ELR (cell line): ENCODE measurements at places on chromosomes 5 and 9.

DNA sequence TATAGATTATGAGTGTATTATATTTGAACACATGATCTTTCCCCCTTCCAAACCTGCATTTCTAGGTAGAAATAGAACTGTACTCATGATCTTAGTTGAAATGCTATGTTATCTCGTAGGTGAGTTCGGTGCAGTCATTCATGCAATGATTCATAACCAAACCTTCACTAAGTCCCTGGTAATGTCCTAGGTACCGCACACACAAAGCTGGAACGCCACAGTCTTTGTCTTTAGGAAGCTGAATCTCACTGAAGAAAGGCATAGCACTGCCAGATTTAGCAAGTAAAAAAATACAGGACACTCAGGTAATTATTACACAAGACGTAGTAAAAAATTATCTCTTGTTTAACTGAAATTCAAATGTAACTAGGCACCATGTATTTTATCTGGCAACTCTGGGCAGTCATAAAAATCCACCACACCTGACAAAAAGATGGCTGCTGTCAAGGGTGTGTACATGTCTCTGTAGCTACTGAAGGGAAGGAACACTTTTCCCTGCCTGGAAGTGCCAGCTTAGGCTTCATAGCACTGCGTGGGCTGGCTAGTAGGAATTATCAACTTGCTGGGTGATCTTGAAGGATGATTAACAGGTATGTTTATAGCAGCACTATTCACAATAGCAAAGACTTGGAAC lies 28.0 kb upstream of the TXN start:
- no peak for DNase-seq

DNA sequence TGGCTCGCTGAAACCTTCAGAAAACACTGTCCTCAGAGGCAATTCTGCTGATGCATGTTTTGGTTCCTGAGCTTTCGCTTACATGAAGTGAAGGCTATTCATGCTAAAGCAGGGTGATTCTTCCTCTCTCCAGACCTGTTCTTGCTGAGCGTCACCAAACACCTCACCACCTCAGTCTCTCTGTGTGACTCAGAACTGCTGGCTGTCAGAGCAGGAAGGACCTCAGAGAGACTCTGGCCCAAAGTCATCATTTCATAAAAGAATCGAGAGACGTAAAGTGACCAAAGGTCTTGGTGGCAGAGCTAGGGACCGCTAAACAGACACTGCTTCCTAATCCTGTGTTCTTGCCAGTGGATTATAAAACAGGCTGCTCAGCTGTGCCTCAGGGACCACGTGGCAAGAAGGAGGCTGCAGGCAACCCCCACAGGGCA lies 73.8 kb downstream of the LHFPL2 start:
- peak; percentile 63 for DNase-seq

DNA sequence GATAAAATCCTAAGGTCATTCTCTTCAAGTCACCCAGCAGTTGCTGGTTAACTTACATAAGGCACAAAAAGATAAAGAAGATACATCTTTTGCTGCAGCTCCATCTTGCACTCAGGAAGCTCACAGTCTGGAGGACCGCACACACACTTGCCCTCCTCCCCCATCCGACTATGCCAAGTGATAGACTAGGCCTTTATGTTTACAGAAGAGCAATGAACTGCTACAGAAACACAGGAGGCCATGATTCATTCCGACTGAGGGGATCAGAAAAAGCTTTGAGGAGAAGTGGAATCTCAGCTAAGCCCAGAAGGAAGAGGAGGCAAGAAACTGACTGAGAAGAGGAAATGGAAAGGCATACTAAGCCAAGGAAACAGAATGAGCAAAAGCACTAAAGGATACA lies 17.4 kb downstream of the NRG2 start:
- no peak for DNase-seq

DNA sequence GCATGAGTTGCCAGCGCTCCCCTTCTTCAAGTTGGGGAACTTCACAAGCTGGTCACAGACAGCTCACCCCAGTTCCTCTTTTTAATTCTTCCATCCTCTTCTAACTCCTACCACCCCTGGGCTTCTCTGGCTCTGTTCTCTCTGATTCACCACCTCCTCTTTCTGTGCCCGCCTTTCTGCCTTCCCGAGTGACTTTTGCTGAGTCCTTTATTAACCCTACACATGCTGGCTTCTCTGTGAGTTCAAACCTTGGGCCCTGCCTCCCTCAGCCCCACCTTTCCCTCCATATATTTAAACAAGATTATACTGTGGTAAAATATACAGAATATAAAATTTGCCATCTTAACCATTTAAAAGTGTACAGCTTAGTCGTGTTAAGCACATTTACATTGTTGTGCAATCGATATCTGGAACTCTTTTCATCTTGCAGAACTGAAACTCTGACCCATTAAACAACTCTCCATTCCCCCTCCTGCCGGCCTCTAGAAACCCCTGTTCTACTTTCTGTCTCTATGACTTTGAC lies 32.0 kb downstream of the SLC46A2 start:
- DNase-seq = peak; percentile 35

- peak; percentile 54 for DNase-seq
These were observed at the start of gene VCAN for GRCh38 chr5:83471405-83472212. TSS of gene VCAN (plus strand) at chr5:83471744. CDS start at chr5:83483519, 11,775 bp downstream.

GRCh38 chr9:30507166-30507565 lies 1877.3 kb upstream of the ACO1 start:
- no peak for DNase-seq

DNA sequence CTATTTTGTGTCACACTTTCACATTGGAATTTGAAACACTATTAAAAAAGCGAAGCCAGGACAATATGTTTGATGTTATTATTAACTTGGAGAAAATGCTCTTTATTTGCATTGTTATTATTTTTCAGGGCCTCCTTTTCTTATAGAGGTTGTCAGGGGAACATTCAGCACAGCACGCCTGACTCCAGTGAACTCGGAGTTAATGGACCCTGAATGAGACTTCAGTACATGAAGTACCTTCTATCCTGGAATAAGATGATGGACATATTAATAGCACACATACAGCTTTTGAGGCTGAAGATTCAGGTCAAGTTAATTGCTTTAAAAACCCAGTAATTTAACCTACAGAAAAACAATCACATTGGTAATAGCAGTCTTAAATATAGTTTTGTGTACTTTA lies 652.9 kb downstream of the SEMA5A start:
- no peak for DNase-seq

- peak; percentile 51 for DNase-seq
These were observed 59.1 kb downstream of the TLR4 start for GRCh38 chr9:117763314-117763713.

GRCh38 chr9:79007701-79008483 lies 563.9 kb upstream of the TLE4 start:
- no peak for DNase-seq

GRCh38 chr9:111178331-111179055 lies 140.2 kb upstream of the LPAR1 start:
- peak; percentile 60 for DNase-seq

GRCh38 chr5:164073081-164073480 lies 567.7 kb downstream of the MAT2B start:
- DNase-seq = no peak

GRCh38 chr5:6868575-6869215 lies 155.5 kb downstream of the TENT4A start:
- DNase-seq = no peak

GRCh38 chr9:122228568-122229484 lies at the start of gene LHX6:
TSS of gene LHX6 (minus strand) at chr9:122228957. CDS start at chr9:122228740, 217 bp downstream.
- peak; percentile 70 for DNase-seq

DNA sequence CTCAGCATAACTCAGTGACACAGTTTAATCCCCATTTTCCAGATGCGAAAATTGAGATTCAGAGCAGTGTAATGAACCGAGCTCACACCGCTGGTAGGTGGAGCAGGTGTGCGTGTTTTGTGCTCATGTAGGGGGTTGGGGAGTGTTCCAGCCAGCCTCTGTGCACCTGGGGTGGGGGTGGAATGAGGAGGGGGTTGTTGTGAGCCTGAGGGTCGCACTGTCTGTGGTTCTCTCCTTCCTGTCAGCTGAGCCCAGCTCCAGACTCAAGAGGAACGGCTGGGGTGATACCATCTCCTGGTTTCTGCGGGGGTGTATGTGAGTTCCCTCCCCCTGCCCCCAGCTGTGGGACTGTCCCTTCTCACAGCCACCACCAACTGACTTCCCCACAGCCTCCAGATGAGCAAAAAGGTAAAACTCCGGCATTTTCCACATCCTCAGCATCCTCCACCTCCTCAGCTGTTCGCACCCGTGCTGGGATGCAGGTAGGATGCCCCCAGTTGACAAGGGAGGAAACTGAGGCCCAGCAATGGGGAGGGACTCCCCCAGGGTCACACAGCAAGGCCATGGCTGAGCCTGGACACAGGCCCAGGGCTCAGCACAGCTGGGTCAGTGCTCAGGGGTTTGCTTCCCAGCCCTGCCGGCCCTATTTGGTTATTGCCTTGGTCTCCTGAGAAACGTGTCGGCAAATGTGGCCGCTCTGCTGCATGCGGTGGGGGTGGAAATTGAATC lies 2.1 kb downstream of the SH2D3C start:
- DNase-seq = no peak

DNA sequence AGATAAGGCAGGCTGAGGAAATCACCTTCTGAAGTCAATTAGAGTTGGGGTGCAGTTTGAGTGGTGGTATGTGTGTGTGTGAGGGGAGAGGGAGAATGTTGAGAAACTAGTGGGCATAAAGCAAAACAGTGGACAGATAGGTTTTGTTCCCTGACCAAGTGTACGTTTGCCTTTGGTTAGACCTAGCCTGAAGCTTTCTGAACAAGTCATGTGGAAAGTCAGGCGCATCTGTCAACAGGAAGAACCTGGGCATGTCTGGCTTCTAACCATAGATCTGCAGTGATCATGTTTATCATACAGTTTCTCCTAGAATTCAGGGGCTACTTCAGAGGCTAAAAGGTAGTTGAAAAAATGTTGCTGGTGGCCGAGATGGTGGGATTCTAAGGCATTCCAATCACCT lies 143.2 kb upstream of the PCA3 start:
- DNase-seq = no peak

DNA sequence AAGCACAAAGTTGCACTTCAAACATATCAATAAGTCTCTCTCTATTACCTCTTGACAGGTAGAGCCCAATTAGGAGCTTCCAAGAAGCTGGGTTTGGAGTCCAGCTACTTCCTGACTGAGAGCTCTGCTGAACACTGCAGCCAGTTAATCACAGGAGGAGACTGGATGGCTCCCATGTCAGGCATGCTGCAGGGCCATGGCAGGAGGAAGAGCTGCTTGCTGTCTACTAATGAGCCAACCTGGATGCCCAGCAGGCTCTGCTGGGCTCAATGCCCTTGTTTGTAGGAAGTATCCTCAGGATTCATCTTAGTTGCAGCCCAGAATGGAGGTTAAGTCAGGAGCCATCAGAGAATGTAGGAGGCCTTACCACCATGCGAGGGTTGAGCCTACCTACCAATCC lies 91.9 kb downstream of the TMEM215 start:
- peak; percentile 15 for DNase-seq

- DNase-seq = no peak
These were observed 76.8 kb upstream of the DAPK1 start for GRCh38 chr9:87420884-87421283.

DNA sequence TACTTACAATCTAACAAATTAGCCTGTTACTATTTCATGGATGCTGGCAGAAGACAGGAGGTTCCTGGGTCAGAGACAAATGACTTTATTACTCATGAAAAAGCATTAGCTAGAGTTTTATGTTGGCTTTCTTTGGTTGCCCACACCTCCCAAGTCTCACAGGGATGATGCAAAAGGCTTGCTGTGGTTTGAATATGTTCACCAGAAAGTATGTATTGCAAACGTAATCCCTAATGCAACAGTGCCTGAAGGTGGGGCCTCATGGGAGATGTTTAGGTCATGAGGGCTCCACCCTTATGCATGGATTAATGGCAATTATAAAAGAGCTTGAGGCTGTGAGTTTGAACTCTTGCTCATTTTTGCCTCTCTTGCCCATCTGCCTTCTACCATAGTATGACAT lies 28.5 kb downstream of the DPYSL3 start:
- peak; percentile 35 for DNase-seq

- peak; percentile 78 for DNase-seq
These were observed 398 bp downstream of the RAPGEF6 start for GRCh38 chr5:131634666-131634995.

DNA sequence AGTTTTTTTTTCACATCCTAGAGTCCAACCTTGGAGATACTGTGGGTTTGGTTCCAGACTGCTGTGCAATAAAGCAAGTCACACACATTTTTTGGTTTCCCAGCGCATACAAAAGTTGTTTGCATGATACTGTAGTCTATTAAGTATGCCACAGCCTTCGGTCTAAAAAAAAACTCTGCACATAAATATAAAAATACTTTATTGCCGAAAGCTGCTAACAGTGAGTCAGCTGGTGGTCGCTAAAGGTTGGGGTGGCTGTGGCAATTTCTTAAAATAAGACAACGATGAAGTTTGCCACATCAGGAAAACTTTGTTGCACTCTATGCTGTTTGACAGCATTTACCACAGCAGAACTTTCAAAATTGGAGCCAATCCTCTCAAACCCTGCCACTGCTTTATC lies 37.4 kb downstream of the UBQLN1 start:
- DNase-seq = no peak

DNA sequence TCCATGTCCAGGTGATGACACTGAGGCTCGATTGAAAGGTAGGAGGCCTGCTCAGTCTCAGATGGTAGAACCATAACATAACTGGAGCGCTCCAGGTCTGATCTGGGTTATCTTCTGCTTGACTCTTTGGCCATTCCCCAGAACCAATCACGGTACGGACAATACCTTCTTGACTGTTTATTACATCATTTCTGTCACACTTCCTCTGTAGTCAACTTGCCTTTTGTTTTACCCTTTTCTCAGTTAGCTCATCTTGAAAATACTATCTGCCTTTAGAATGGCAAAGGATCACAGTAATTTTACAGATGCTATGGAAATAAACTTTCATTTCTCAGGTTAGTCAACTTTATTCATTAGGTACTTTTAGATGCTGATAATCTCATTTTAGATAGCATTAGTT lies 22.4 kb downstream of the GLRA1 start:
- no peak for DNase-seq

- DNase-seq = no peak
These were observed 601 bp upstream of the FAF2 start for GRCh38 chr5:176447591-176447977.

- DNase-seq = peak; percentile 77
These were observed 645 bp downstream of the SAP30L start for GRCh38 chr5:154446195-154447088.
